ENCODE measurements at places on chromosomes 4 and X. TPM values are rescaled to one million over a fixed set of nuclear protein-coding genes. Genes with fewer than 3 reads are reported as not detected.

Gene TIGD4
- total RNA-seq, result 0.42 TPM

Gene MAGEA2B
- not detected for total RNA-seq

DNA sequence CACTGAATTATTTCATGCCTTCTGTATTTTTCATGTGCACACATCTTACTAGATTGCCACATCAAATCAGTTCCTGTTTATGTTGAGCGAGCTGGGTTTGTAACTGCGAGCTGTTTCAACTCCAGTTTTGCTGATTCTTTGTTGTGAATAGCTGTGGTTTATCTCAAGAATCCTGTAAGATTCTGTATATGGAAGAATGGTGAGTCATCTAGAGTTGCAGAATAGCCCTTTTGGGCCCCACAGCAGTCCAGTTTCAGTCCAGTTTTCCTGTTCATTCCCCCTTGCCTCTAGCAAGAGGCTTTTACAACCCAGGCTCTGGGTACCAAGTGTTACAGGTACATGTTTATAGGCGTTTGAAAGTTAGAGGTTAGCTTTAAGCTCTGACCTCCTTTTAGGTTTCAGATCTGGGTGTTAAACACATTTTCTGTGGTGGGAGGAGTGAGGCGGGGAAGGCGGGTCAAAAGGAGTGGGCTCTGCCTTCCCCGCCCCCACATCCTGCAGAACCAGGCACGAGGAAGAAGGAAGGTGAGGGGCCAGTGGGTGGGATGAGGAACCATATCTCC, 32.7 kb downstream of the TBC1D14 start:
- H3K27ac ChIP-seq, result peak overlapping the region; percentile 84
- peak; percentile 30 for DNase-seq
- H3K36me3 ChIP-seq, result peaks cover 1% of the 10 kb centered on the region
- peak overlapping the region; percentile 59 for H3K4me3 ChIP-seq

- DNase-seq, result no peak
- H3K4me1 ChIP-seq, result no peaks in the 10 kb centered on the region
- H3K27ac ChIP-seq, result no peak overlapping the region
Measured at GRCh38 chr4:1368421-1369090, 21.5 kb downstream of the UVSSA start.

DNA sequence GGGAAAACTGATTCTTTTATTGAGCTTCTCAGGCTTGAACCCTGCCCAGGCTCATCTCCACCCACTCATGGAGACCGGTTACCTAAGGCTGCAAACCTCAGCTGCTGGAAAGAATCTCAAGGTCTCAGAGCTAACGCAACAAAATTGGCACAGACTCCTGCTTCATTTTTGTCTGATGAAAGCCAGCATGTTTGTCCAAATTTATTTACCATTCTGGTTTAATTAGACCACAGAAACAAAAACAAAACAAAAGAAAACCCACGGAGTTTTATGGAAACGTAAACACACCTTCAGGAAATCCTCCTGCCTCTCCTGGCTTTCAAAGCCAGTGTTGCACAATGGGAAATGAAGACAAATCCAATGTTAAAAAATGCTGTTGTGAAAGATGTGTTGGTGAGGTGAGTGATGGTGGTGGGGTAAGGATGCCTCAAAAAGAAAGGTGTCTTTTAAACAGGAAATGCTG, 56.4 kb upstream of the PDLIM3 start:
- DNase-seq, result no peak
- H3K27ac ChIP-seq, result no peak overlapping the region
- peaks cover 12% of the 10 kb centered on the region for H3K36me3 ChIP-seq
- peaks cover 13% of the 10 kb centered on the region for H3K4me1 ChIP-seq

Gene KLHL2
- 28.0 TPM for total RNA-seq

GRCh38 chr4:154124539-154125255, 335.8 kb upstream of the SFRP2 start:
- H3K27me3 ChIP-seq, result peaks cover 30% of the 10 kb centered on the region
- H3K27ac ChIP-seq, result no peak overlapping the region
- DNase-seq, result no peak
- H3K4me1 ChIP-seq, result no peaks in the 10 kb centered on the region
- no peaks in the 10 kb centered on the region for H3K36me3 ChIP-seq

GRCh38 chrX:136666088-136666487, 18.1 kb downstream of the CD40LG start:
- no peaks in the 10 kb centered on the region for H3K27me3 ChIP-seq
- no peak for DNase-seq
- H3K4me1 ChIP-seq, result peaks cover 31% of the 10 kb centered on the region
- no peak overlapping the region for H3K4me3 ChIP-seq
- no peak overlapping the region for H3K27ac ChIP-seq
- peaks cover 72% of the 10 kb centered on the region for H3K36me3 ChIP-seq

Gene GAGE12J
- total RNA-seq, result not detected

DNA sequence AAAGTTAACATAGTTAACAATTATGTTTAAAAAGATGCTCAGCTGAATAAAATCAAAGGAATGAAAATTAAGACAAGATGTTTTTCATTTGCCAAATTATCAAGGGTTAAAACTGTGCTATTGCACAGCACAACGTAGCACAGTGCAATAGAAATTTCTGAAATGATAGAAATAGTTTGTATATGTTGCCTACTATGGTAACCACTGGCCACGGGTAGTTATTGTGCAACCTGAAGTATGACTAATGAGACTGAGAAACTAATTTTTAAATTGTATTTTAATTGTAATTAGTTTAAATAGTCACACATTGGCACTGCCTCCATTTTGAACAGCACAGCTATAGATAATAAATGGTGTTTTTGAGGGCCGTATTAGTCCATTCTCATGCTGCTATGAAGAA, 343.1 kb upstream of the FAM241A start:
- no peak for DNase-seq
- no peak overlapping the region for H3K27ac ChIP-seq
- no peaks in the 10 kb centered on the region for H3K36me3 ChIP-seq
- H3K4me3 ChIP-seq, result no peak overlapping the region
- H3K4me1 ChIP-seq, result no peaks in the 10 kb centered on the region

Gene FAM184B
- total RNA-seq, result 0.04 TPM

- no peak overlapping the region for H3K27ac ChIP-seq
- H3K27me3 ChIP-seq, result no peaks in the 10 kb centered on the region
- H3K4me3 ChIP-seq, result no peak overlapping the region
- no peaks in the 10 kb centered on the region for H3K36me3 ChIP-seq
Measured at GRCh38 chrX:10656214-10656613, 35.8 kb upstream of the MID1 start.

- H3K4me1 ChIP-seq, result no peaks in the 10 kb centered on the region
- no peaks in the 10 kb centered on the region for H3K27me3 ChIP-seq
- H3K27ac ChIP-seq, result no peak overlapping the region
- H3K4me3 ChIP-seq, result no peak overlapping the region
Measured at GRCh38 chr4:148922497-148922896, 480.3 kb upstream of the NR3C2 start.

- H3K4me3 ChIP-seq, result no peak overlapping the region
- DNase-seq, result no peak
- no peak overlapping the region for H3K27ac ChIP-seq
- H3K27me3 ChIP-seq, result no peaks in the 10 kb centered on the region
- H3K4me1 ChIP-seq, result no peaks in the 10 kb centered on the region
- H3K36me3 ChIP-seq, result no peaks in the 10 kb centered on the region
Measured at GRCh38 chrX:23559975-23560374, 107.3 kb upstream of the PRDX4 start.

DNA sequence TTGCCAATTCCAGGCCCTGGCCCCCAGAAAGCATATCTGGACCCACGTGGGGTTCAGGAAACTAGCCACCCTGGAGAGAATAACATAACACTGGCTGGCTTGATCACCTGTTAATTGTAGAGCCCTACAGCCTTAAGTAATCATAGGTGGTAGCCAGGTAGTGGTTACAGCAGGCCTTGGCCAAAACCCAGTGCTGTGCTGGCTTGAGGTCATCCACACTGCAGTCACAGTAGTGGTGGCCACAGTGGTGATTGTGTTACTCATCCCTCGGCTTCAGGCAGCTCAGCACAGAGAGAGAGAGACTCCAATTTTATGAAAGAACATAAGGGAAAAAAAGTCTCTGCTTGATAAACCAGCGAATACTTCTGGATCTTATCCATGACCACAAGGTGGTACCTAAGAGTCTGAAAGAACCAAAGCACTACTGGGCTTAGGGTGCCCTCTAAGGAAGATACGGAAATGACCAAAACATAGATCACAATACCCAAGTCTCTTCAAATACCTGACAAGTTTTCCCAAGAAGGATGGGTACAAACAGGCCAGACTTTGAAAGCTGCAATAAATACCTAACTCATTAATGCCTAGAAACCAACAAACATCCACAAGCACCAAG, 46.6 kb upstream of the CDX4 start:
- H3K4me1 ChIP-seq, result no peaks in the 10 kb centered on the region
- H3K4me3 ChIP-seq, result no peak overlapping the region
- DNase-seq, result no peak
- H3K27me3 ChIP-seq, result peaks cover 12% of the 10 kb centered on the region

Gene HSD17B13
- not detected for total RNA-seq

DNA sequence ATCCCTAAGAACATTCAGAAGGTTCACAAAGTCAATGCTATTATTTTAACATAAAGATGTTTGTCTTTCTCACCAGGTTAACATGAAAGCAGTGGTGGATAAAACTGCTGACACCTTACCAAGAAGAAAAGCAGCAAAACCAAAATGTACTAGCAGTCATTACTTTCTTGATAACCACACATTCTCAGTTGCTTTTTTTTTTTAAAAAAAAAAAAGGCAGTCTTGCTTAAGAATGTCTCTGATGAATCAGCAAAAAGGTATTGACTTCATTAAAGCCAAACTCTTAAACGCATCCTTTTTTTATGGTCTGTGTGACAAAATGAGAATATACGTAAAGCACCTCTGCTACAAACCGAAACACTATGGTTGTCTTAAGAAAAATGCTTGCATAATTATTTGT, 31.9 kb downstream of the CDKL2 start:
- H3K4me1 ChIP-seq, result peaks cover 2% of the 10 kb centered on the region

GRCh38 chr4:86630629-86631028, 36.5 kb downstream of the PTPN13 start:
- no peaks in the 10 kb centered on the region for H3K36me3 ChIP-seq
- DNase-seq, result no peak
- H3K4me1 ChIP-seq, result no peaks in the 10 kb centered on the region
- H3K27ac ChIP-seq, result no peak overlapping the region

DNA sequence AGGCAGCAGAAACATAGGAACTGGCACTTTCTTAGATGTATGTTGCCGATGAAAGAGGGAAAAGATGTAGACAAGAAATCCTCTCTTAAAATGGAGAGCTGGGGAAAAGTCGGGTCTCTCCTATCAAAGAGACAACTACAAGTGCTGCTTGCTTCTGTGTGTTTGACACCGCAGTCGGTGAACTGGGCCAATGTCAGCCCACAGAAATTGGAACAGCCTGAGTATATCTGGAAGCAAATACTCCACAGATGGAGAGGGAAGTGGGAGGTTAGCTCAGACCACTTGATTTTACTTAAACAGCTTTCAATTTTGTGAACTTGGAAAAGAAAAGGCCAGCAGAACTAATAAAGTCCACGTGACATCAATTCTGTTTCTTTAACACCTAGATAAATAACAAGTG, 230.9 kb upstream of the FAT1 start:
- H3K36me3 ChIP-seq, result no peaks in the 10 kb centered on the region
- no peaks in the 10 kb centered on the region for H3K27me3 ChIP-seq
- H3K4me3 ChIP-seq, result no peak overlapping the region
- H3K4me1 ChIP-seq, result no peaks in the 10 kb centered on the region

Gene EVC2
- 0.04 TPM for total RNA-seq

Gene MTTP
- 0.34 TPM for total RNA-seq

DNA sequence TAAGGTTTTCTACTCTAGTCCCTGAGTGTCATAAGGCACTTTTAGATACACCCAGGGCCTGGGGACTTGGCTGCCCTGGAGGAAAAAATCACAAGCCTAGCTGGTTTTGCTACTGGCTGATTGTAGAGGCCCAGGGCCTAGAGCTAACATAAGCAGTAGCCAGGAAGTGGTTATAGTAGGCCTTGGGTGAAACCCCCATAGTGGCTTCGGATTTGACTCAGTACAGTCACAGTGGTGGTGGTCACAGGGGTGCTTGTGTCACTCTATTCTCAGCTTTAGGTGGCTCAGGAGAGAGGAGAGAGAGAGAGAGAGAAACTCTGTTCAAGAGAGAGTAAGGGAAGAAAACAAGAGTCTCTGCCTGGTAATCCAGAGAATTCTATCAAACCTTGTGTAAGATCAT, 194.5 kb upstream of the EDA2R start:
- no peak overlapping the region for H3K27ac ChIP-seq
- H3K4me3 ChIP-seq, result no peak overlapping the region
- no peaks in the 10 kb centered on the region for H3K27me3 ChIP-seq
- no peaks in the 10 kb centered on the region for H3K36me3 ChIP-seq
- no peak for DNase-seq
- H3K4me1 ChIP-seq, result no peaks in the 10 kb centered on the region

Gene PDGFRA
- not detected for total RNA-seq

Data from activated naive CD8-positive, alpha-beta T cell treated with anti-CD3 and anti-CD28 coated beads for 36 hours (primary cell).